GM12878 (cell line): ENCODE measurements at places on chromosomes 5 and 9. TPM values are rescaled to one million over a fixed set of nuclear protein-coding genes. Genes with fewer than 3 reads are reported as not detected.

Gene MYMK
- not detected in 2 replicates for total RNA-seq

Gene GRXCR2
- not detected in 2 replicates for total RNA-seq

Gene SPAG8
- total RNA-seq, result 0.72 and 0.98 TPM in 2 replicates

Gene ZFP62
- total RNA-seq, result 20.3 and 24.8 TPM in 2 replicates

Gene PGM5
- total RNA-seq, result 0.19 and 0.28 TPM in 2 replicates

GRCh38 chr5:172954751-172955159, 4.5 kb upstream of the RPL26L1 start:
- no peaks in the 10 kb centered on the region for H3K4me1 ChIP-seq
- no peak for DNase-seq
- H3K4me3 ChIP-seq, result no peak overlapping the region
- H3K27me3 ChIP-seq, result no peaks in the 10 kb centered on the region
- H3K36me3 ChIP-seq, result no peaks in the 10 kb centered on the region

DNA sequence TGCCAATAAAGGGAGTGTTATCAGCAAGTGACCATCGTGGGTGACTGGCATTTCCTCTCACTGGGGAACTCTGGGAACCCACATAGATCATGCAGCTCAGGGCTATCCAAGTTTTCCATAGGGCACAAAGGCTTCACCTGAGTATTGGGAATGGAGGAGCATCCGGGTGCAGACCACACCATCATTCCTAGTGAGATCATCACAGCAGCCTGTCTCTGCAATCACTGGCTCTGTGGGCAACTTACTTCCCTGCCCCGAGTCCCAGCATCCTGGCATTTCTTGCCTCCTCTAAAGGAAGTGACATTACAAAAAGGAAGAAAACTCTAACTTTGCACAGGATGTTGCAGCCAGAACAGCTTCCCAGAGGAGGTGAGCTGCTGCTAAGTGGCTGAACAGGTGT, 80.6 kb upstream of the SHB start:
- no peak overlapping the region for H3K4me3 ChIP-seq
- no peaks in the 10 kb centered on the region for H3K4me1 ChIP-seq
- no peak overlapping the region for H3K27ac ChIP-seq

GRCh38 chr5:72347801-72348308, 27.7 kb downstream of the PTCD2 start:
- no peaks in the 10 kb centered on the region for H3K27me3 ChIP-seq
- H3K36me3 ChIP-seq, result no peaks in the 10 kb centered on the region; the same call in 1 of the 2 replicates
- H3K4me1 ChIP-seq, result peaks cover 14% of the 10 kb centered on the region
- DNase-seq, result no peak

GRCh38 chr9:120926397-120926928, at the start of gene TRAF1:
TRAF1 (minus strand) TSS chr9:120926796; CDS start chr9:120926075, 721 bp downstream.
- peak within 1 kb of the TSS; percentile 88 for H3K4me3 ChIP-seq
- peaks cover 2% of the 10 kb centered on the region; the same call in 1 of the 2 replicates for H3K36me3 ChIP-seq
- no peaks in the 10 kb centered on the region for H3K27me3 ChIP-seq
- no peak for DNase-seq

DNA sequence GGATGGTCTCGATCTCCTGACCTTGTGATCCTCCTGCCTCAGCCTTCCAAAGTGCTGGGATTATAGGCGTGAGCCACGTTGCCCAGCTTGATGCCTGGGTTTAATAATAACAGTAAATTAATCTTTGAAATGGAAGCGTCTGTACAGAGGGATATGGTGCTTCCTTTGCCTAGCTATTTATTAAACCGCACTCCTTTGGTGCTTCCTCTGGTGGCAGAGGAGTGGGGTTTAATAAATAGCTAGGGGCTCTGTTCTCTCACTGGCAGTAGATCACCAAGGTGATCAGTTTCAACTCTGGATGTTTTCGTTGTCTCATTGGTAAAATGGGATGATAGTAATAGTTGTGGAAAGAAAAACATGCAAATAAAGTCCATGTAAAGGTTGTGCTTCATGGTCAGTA, 1122.5 kb upstream of the WWC1 start:
- no peak overlapping the region for H3K4me3 ChIP-seq
- no peaks in the 10 kb centered on the region for H3K36me3 ChIP-seq
- no peaks in the 10 kb centered on the region for H3K27me3 ChIP-seq
- no peak overlapping the region for H3K27ac ChIP-seq

DNA sequence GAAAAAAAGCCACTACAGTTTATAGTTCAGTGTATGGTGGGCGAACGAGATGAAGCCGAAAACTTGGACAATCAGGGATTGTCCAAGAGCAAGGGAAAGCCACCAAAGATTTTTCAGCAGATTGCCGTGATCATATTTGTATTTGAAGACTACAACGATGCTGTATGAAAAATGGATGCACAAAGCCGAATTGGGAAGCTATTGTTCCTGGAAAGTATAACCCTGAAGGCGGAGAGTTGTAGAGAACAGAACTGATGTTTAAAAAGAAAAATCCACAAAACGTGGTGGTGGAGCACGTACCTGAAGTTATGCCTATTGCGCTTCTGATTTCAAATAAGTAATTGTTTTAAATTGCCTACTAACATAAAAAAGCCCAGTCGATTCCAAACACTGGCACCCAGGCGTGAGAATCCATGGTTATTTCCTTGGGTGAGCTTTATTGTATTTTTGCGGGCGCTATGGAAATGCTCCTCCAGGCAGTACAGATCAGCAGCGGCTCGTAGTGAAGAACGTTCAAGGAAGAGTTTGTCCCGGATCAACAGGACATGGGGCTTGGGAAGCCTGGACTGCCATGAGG, 772 bp upstream of the TARS1 start:
- H3K27ac ChIP-seq, result peak overlapping the region; percentile 92
- no peaks in the 10 kb centered on the region for H3K27me3 ChIP-seq
- DNase-seq, result no peak
- no peaks in the 10 kb centered on the region for H3K4me1 ChIP-seq
- H3K4me3 ChIP-seq, result peak overlapping the region; percentile 96

- H3K27ac ChIP-seq, result no peak overlapping the region
- no peaks in the 10 kb centered on the region for H3K36me3 ChIP-seq
- no peaks in the 10 kb centered on the region for H3K27me3 ChIP-seq
- no peak for DNase-seq
- H3K4me3 ChIP-seq, result no peak overlapping the region
Observed at GRCh38 chr5:79582186-79582585, 30.1 kb upstream of the TENT2 start.

- peaks cover 45% of the 10 kb centered on the region for H3K4me1 ChIP-seq
- H3K4me3 ChIP-seq, result peak overlapping the region; percentile 47; the same call in 1 of the 2 replicates
- no peak for DNase-seq
- no peaks in the 10 kb centered on the region for H3K27me3 ChIP-seq
Observed at GRCh38 chr5:7872517-7873130, 3.7 kb downstream of the MTRR start.

GRCh38 chr9:76166526-76166925, 227.7 kb downstream of the RFK start:
- no peaks in the 10 kb centered on the region; the same call in 1 of the 2 replicates for H3K27me3 ChIP-seq
- no peaks in the 10 kb centered on the region for H3K36me3 ChIP-seq
- no peak overlapping the region for H3K4me3 ChIP-seq

DNA sequence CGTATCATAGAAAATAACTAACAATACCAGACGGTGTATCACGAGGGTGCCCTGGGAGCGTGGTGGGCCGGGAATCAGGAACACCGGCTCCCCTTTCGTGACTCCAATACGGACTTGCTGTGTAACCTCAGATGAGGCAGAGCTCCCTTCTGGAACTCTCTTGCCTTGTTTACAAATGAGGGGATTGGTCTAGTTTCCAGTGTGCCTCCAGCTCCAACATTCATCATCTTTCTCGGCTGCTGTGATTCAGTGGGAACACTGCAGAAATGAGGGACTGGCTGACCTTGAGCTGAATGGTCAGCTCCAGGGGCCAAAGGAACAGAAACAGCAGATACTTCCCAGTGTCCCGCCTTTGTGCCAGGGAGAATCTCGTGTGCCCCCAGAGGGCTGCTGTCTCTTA, 22.6 kb upstream of the TGFBI start:
- DNase-seq, result no peak
- H3K27me3 ChIP-seq, result peaks cover 1% of the 10 kb centered on the region; the same call in 1 of the 2 replicates
- no peaks in the 10 kb centered on the region for H3K4me1 ChIP-seq
- no peaks in the 10 kb centered on the region for H3K36me3 ChIP-seq

DNA sequence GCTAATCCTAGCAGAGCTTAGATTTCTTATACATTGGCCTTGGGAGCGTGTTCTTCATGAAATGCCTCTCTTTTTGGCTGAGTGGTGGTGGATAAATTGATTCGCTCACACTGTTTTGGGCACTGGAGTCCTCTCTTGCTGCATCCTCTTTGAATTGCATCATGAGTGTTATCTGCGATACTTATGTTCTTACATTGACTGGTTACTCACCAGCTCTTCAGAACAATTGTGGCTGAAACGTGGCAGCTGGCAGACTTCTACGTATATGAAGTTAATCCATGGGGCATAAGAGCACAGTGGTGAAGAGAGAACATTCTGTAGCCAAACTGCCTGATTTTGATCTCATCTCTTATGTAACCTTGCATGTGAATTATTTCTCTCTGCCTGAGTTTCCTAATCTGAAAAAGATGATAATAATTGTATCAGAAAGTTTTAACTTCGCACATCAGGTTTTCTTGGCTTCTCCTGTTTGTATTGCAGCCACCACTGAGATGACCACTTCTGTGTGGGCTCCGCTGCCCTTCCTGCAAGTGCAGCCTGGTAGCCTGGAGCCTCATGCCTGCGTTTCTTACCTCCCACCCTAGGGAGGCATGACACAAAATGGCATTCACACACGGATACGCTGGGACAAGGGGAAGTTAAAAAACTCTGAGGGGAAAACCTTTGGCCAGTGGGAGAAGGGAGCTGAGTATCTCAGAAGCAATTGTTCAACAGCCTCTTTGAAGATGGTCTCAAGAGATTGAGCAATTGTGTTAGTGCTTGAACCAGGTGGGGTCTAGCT, 295.2 kb downstream of the ARHGAP26 start:
- peak overlapping the region; percentile 82 for H3K27ac ChIP-seq
- peaks cover 32% of the 10 kb centered on the region for H3K4me1 ChIP-seq
- no peaks in the 10 kb centered on the region for H3K27me3 ChIP-seq
- DNase-seq, result no peak
- no peak overlapping the region for H3K4me3 ChIP-seq

DNA sequence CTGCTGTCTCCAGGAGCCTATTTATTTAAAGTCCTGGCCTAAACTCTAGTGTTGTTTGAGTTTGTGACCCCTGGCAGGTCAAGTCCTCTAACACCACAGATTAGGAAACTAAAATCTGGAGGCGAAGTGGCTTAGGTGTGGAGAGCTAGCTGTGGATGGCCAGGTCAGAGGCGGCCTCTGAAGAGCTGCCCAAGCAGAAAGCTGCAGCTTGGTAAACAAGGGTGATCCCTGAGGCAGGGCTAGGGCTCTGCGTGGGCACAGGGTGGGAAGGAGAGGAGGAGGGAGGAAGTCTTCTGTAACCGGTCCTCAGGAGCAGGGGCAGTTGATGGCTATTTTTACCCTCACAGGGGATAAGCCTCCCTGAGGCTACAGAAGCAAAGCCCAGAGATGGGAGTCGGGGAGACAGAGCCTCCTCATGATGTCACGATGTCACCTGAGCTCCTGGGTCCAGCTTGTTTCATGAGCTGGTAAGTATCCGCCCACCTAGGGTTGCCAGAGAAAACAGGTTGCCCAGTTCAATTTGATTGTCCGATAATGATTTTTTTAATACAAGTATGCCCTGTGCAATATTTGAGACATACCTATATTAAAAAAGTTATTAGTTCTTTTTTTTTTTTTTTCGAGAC, 25.9 kb upstream of the BOD1 start:
- DNase-seq, result no peak
- H3K27me3 ChIP-seq, result no peaks in the 10 kb centered on the region
- H3K36me3 ChIP-seq, result no peaks in the 10 kb centered on the region
- no peak overlapping the region for H3K4me3 ChIP-seq
- H3K4me1 ChIP-seq, result peaks cover 12% of the 10 kb centered on the region
- no peak overlapping the region for H3K27ac ChIP-seq

GRCh38 chr5:84869675-84870074, 485.0 kb upstream of the EDIL3 start:
- H3K27ac ChIP-seq, result no peak overlapping the region
- no peaks in the 10 kb centered on the region for H3K36me3 ChIP-seq
- no peak for DNase-seq
- H3K4me1 ChIP-seq, result no peaks in the 10 kb centered on the region
- no peaks in the 10 kb centered on the region for H3K27me3 ChIP-seq
- no peak overlapping the region for H3K4me3 ChIP-seq

GRCh38 chr9:75039009-75039408, 10.9 kb upstream of the CARNMT1 start:
- H3K4me1 ChIP-seq, result no peaks in the 10 kb centered on the region
- no peaks in the 10 kb centered on the region for H3K36me3 ChIP-seq
- H3K27me3 ChIP-seq, result no peaks in the 10 kb centered on the region
- H3K4me3 ChIP-seq, result no peak overlapping the region
- H3K27ac ChIP-seq, result no peak overlapping the region

DNA sequence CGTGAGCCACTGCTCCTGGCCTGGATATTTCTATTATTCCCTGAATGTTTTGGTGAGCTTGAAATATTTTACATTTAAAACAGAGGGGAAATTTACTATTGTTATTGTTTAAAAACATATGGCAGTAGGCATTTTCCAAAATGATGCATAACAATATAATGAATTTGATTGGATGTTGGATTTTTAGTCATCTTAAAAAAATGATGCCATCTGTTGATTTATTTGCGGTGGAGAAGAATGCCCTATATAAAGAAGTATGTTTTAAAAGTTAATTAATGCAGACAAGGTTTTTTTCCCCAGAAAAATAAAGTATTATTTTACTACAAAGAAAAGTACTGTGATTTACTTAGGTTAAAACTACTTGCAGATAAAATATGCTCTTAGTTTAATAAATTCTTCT, 33.4 kb upstream of the ARRDC3 start:
- H3K4me1 ChIP-seq, result no peaks in the 10 kb centered on the region
- DNase-seq, result no peak
- no peak overlapping the region for H3K4me3 ChIP-seq
- H3K36me3 ChIP-seq, result no peaks in the 10 kb centered on the region
- H3K27me3 ChIP-seq, result no peaks in the 10 kb centered on the region

GRCh38 chr9:93096131-93096802, at the start of gene CARD19:
CARD19 (plus strand) TSS chr9:93096217; CDS start chr9:93096346, 129 bp downstream.
- peaks cover 55% of the 10 kb centered on the region for H3K4me1 ChIP-seq
- H3K27ac ChIP-seq, result peak within 1 kb of the TSS; percentile 99
- DNase-seq, result no peak
- no peaks in the 10 kb centered on the region for H3K27me3 ChIP-seq
